ENCODE measurements at places on chromosomes 3 and 15.

DNA sequence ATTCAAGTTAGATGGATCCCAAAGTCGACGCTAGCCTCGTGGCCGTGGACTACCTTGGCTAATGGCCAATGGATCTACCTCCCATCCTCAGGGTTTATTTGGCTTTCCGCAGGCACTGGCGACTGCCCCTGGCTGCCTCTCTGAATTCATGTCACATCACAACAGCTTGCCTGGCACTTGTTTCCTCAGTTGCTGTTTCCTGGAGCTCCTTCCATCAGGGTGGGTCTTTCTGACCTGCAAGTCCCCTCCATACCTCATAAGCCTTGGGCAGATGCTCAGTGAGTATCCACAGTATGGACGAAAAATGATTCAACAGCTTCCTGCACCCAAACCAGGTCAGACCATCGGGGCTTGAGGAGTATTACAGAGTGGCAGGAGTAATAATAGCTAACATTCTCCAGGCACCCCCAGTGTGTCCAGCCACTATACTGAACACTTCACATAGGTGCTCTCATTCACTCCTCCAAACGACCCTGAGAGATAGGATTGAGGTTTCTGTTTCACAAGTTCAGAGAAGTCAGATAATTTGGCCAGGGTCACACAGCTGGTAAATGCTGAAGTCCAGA, 311.5 kb downstream of the TLE3 start:
- no peak for DNase-seq

DNA sequence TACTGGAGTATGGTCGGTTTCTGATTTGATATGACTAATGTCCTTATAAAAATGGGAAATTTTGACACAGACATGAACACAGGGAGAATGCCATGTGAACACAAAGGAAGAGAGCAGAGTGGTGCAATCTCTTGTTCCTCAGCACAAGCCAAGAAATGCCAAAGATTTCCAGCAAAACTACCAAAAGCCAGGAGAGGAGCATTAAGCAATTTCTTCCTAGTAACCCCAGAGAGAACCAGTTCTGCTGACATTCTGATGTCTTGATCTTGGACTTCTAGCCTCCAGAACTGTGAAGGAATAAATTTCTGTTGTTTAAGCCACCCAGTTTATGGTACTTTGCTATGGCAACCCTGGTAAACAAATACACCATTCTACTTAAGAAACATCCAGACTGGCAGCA, 227.8 kb upstream of the MRPL3 start:
- no peak for DNase-seq

DNA sequence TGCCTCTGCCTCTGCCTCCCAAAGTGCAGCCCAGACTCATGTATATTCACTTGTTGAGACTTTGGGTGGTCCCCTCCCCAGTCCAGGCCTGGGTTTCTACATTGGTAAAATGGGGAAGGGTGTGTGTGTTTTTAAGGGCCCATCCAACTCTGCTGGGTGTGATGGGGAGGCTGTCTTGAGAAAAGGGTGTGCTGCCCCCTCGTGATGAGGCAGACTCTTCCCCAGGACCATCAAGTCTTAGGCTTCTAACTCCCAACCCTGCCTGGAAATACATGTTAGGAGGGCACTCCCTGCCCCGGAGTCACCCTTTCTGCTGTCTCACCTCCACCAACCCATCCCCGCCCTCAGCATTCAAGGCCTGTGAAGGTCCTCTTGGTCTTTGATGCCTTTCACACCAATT, 4.4 kb upstream of the PTPN23 start:
- DNase-seq: no peak

GRCh38 chr3:187228740-187229139, 31.5 kb downstream of the RTP1 start:
- DNase-seq: no peak

- no peak for DNase-seq
Observed at GRCh38 chr15:63180746-63181145, 8.7 kb upstream of the RAB8B start.

- DNase-seq: no peak
Observed at GRCh38 chr3:194321693-194322640, 29.2 kb downstream of the CPN2 start.

- DNase-seq: no peak
Observed at GRCh38 chr3:139679220-139679775, 1.5 kb upstream of the NMNAT3 start.

DNA sequence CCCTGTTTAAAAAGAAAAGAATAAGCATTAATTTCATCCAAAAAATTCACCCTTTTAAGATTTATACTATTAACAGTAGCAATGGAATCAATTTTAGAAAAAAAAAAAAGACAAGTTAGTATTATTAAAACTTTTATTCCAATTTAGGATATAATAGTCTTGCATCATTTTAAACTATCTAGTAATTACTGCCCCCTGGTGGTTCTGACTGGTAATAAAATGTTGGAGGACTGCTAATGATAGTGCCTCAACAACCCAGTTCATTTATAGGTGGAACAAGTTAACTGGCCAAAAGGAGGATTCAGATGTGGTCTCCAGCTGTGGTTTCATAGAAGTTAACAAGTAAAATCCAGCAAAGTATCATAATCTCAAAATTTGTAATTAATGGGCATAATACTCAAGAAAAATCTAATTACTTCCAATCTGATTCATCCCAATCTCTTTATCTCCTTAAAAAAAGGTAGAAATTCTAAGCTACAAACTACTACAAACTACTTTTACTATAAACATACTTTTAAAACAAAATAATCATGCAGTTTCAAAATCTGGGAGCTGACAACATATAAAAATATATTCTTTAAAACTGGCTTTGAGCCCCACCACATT, 30.7 kb upstream of the WDR49 start:
- peak; percentile 41 for DNase-seq

DNA sequence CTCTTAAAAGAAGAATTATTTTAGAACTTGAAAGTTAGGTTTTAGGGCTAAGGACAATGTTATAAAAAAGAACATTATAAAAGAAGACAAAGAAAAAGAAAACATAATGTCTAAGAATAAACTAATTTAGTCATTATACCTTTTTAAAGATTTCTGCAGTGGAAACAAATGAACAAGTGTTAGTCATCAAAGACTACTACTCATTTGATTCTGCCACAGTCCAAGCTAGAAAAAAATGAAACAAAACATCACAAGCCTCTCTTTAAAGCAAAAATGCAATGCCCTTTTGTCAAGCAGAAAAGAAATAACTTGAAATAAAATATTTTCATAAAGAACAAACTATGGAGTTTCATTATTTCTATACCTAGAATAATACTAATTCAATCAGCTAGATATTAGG, 102.0 kb downstream of the TBC1D5 start:
- no peak for DNase-seq

DNA sequence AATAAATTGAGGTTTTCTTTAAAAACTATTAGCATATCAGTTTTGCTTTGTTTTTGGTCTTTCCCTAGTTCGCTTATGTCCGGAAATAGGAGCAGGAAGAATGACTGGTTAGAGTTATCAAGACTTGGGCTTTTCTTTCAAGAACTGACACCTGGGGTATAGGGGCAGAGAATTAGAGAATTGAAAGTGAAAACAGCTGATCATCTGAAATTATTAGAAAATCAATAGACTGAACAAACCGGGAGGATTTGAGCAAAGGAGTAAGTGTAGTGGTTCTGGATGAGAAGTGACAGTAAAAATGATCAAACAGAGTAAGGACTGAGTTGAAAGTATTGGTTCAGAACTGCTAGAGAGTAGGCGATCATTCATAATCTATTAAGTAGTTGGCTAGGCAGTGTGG, 6.0 kb downstream of the MINDY2 start:
- no peak for DNase-seq

GRCh38 chr3:188092648-188093047, 61.3 kb upstream of the LPP start:
- no peak for DNase-seq

All from iPS DF 6.9 (cell line).